ENCODE measurements at places on chromosomes 7 and 10. TPM values are rescaled to one million over a fixed set of nuclear protein-coding genes. Genes with fewer than 3 reads are reported as not detected.

Gene DKK1
- total RNA-seq: 1.5 TPM

Gene RASA4B
- total RNA-seq: 22.5 TPM

Gene RET
- total RNA-seq: 3.1 TPM

GRCh38 chr7:115099906-115100305 lies 178.0 kb downstream of the MDFIC start:
- H3K4me1 ChIP-seq: no peaks in the 10 kb centered on the region
- H3K36me3 ChIP-seq: no peaks in the 10 kb centered on the region
- H3K27me3 ChIP-seq: no peaks in the 10 kb centered on the region
- no peak overlapping the region for H3K27ac ChIP-seq
- no peak for DNase-seq

Measured in kidney (tissue), 22 donors.